ENCODE measurements at places on chromosomes 4 and X. TPM values are rescaled to one million over a fixed set of nuclear protein-coding genes. Genes with fewer than 3 reads are reported as not detected.

- DNase-seq: no peak
Measured at GRCh38 chrX:69070949-69071650, 94.2 kb downstream of the PJA1 start.

DNA sequence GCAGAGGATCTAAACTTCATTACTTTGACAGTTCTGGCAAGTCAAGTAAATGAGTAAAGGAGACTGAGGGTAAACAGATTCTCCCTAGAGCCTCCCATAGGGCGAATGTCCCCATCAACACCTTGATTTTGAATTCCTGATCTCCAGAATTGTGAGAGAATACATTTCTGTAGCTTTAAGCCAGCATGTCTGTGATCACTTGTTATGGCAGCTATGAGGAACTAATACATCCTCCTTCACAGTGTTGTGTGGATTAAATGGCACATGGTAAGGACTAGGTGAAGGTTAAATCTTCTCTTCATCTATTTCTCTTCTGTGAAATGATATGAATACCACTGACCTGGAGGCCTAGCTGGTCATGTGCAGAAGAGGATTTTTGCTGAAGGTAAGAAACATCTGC lies 137.3 kb downstream of the CPEB2 start:
- no peak for DNase-seq

DNA sequence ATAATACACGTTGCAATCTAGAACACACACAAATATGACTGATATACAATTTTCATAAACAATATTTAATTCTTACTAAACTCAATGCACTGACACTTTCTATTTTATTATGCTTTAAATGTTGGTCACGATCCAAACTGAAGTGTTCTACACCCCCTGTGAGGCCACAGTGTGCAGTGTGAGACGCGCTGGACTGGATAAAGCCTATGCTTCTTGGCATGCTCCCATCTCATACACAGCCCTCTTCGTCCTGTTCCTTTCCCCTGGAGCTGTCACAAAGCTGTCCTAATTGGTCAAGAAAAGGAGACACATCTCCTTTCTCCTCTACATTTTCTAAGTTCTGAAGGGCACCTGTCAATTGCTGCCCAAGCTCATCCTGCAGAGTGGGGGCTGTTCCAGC lies 72.0 kb downstream of the SCD5 start:
- DNase-seq: no peak

GRCh38 chr4:36618102-36618501 lies 336.7 kb downstream of the DTHD1 start:
- no peak for DNase-seq

DNA sequence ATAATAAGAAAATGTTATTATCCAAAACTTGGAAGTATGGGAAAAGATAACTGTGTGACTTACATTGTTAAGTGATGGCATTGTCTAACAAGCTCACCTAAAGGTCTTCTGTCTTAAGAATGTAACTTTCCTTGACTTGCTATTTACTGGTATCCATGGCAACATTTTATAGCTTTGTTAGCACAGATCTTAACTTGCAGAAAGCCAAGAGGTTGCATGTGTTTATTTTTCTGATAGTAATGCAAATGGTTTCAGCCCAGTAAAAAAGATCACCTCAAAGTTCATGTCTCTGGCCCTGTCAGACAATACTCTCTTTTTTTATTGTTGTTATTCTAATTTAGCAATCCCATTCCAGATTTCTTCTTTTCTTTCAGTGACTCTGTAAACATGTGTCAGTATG lies 425.3 kb downstream of the SPRY1 start:
- DNase-seq: no peak

DNA sequence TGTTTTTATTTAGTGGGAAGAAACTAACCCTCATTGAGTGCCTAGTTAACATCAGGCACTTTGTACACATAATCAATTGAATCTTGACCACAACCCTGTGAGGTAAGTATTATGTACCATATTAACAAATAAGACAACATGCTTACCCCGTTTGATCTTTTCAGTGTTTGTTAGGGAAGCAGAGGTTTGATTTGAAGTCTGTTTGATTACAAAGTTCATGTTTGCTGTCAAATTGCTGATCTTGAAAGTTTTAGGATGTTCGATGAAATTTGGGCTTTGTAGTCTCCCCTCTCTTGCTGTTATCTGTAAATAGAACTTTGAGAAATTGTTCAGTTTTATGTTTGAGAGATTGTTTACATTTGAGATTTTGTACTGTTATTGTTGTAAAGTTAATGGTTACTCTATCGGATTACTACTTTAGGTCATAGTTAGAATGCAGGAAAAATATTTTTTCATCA lies 13.4 kb upstream of the ADH4 start:
- DNase-seq: no peak

DNA sequence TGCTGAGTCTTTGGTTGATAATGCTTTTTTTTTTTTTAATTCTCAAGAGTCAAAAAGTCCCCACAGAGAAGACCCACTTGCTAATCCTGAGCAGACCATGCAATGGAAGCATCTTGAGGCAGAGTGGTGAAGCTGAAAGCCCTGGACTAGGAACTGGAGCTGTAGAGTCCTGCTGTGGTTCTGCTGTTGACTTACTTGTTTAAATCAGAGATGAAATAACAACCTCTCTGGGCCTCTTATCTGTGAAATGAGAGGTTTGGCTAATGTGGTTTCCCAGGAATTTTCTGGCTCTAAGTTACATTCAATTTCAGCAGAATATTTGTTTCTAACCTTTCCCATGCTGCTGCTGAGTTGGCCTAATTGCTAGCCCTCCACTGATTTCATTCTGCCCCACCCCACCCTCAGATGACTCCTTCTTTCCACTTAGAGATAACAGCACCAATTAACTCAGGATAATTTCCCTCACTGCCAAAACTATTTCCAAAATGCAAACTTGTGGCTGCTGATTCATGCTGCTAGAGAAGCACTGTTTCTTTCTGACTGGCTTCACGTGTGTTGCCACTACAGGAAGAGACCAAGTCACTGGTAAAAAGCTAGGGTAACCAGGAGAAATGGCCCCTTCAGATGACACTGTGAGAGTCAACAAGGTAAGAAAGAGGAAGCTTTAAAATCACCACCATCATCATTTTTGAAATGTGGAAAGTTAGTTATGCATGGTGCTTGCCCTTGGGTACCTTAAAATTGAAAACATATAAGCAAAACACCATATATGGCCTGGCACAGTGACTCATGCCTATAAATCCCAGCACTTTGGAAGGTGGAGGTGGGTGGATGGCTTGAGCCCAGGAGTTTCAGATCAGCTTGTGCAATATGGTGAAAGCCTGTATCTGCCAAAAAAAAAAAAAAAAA lies 326.4 kb downstream of the DCHS2 start:
- peak; percentile 66 for DNase-seq

Gene PLS3
- not detected for total RNA-seq

Gene PHKA1
- not detected for total RNA-seq
